ENCODE measurements at places on chromosomes 13 and 19.

DNA sequence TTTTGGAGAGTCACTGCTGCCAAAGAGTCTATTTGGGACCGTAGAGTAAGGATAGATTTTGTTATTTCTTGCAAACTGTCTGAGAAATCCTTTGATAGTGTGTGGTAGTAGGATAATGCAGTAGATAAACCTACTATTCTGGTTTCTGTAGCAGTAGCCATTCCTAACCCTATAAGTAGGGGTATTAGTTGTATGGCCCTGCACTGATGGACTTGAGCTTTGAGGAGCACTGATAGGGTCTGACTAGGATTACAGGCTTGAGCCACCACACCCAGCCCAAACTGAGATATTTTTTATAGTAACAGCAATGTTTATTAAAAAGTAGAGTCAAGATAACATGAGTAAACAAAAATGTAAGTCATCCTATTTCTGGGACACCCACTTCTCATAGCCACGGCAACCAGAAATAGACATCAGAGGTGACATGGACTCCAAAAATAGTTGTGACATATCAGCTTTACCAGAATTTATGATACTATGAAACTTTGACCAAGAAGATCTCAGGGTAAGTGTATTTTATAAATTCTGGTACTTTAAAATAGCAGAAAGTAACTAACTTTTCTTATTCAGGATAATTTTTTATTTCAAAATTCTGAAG, 479.1 kb downstream of the SUCLA2 start:
- no peak for DNase-seq

GRCh38 chr19:52923778-52924593, 758 bp upstream of the ZNF888 start:
- DNase-seq, result no peak

DNA sequence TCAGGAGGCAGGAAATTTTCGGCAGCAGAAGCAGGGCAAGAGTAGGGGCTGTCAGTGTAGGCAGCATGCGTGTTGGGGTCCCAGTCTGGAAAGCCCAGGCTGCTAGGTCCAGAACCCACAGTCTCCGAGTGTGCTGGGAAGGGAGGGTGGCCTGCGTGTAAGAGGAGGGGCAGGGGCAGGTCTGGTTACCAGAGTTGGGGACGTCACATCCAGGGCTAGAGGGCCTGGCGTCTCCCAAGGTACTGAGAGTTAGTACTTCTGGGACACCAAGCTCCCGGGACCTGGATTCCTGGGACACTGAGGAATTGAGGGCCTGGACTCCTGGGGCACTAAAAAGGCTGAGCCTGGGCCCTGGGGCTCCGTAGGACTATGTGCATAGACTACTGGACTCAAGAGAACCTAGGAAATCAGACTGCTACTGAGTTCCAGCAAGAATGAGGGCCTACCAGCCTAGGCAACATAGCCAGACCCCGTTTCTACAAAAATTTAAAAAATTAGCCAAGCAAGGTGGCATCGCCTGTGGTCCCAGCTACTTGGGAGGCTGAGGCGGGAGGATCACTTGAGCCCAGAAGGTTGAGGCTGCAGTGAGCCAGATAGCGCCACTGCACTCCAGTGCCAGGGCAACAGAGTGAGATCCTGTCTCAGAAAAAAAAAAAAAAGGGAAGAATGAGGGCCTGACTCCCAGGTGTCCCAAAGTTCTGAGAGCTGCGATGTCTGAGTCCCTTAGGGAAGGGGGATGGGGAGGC, 2.5 kb downstream of the NFKBID start:
- no peak for DNase-seq

DNA sequence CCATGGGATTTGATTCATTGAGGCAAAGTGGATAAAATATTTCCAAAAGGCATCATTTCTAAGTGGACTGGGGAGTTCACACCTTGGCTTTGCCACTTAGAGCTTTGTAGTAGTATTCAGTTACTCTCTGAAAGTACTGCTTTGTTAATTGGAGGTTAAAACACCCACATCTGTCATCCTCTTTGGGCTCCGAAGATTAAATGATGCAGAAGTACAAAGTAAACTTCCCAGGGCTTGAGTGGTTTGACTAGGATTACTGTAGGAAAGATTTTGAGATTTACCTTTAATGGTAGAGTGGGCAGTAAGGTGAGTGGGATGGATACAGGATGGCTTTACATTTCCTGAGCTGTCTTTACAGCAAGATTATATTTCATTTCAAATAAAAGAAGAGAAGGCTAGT, 42.4 kb downstream of the WASF3 start:
- DNase-seq, result no peak

DNA sequence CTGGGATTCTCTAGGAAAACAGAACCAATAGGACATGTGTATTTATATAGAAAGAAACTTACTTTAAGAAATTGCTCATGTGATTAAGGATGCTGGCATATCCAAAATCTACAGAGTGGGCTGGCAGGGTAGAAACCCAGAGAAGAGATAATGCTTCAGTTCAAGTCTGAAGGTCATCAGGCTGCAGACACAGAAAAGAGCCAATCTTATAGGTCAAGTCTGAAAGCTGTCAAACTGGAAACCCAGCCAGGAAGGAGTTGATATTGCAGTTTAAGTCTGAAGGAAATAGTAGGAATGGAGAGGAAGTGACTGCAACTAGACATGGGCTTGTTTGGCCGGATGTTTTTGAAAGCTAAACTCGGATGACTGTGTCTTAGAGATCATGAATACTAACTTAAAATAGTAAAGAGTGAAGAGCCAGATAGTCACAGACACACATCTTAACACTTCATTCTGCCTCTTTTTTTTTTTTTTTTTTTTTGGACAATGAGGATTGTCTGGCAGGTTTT, 125.3 kb upstream of the GPC6 start:
- no peak for DNase-seq

- DNase-seq, result no peak
These were observed 20.6 kb downstream of the LRRC4B start for GRCh38 chr19:50547385-50548190.

- DNase-seq, result no peak
These were observed 12.2 kb upstream of the SLC7A9 start for GRCh38 chr19:32881766-32882165.

GRCh38 chr13:99501848-99502301, 603 bp downstream of the TM9SF2 start:
- DNase-seq, result peak; percentile 53

DNA sequence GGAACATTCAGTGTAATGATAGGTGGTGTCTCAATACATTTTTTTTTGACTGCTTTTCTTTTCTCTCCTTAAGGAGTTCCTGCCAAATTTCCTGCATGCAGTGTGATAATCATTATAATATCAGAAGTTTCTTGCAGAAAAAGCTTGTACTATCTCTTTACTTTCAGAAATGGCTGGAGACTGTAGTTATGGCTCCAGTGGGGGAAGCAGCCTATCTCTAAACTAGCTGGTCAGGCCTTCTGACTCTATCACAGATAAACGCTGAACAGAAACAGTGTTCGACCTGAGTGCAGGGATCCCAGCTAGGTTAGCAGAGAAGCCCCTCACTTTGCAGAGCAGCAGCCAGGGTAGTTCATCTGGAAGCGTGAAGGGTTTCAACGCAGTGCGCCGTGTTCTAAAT, 1.9 kb downstream of the CCNE1 start:
- no peak for DNase-seq

GRCh38 chr19:47824396-47824795, 2.7 kb downstream of the CRX start:
- DNase-seq, result no peak

- no peak for DNase-seq
These were observed 9.1 kb upstream of the SPACA7 start for GRCh38 chr13:112366907-112367646.

- no peak for DNase-seq
These were observed 118.8 kb downstream of the NUFIP1 start for GRCh38 chr13:44870456-44870929.

- DNase-seq, result no peak
These were observed 607.6 kb downstream of the PCDH17 start for GRCh38 chr13:58238972-58239773.

DNA sequence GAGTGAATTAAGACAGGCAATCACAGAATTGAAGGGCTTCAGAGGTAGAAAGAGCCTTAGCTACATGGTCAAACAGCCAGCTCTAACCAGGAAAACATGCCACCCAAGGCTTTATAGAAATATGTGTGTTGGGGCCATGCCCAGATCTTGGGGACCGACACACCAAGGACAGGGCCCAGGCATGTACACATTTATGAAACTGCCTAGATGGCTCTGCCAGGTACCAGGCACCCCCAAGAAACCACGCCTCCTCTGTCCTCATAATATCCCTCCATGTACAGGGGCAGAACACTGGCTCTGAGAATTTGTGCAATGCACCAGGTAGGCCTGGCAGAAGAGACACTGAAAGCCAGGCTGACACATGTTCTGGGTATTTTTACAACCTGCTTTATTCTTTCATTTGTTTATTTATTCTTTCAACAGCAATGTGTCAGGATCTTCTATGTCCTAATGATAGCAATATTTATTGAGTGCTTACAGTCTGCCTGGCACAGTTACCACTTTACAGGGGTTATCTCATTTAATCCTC, 137.9 kb upstream of the LSM14A start:
- DNase-seq, result no peak

DNA sequence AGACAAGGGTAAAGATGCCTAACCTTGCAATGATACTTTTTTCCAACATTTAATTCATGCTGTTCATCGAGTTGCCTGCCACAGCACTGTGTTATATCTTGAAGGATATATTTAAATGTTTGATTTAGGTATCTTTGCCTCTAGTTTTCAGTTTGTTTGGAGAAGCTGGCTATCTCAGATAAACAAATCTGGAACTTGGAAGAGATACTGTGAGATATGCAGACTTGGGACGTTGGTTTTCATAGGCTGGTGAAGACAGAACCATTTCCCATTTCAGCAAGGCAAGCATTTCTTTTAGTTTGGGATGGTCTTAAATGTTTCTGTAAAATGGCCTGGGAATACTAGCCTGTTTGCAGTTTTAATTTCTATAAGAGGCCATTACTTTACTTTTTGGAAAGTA, 3.3 kb downstream of the RNASEH2B start:
- no peak for DNase-seq

DNA sequence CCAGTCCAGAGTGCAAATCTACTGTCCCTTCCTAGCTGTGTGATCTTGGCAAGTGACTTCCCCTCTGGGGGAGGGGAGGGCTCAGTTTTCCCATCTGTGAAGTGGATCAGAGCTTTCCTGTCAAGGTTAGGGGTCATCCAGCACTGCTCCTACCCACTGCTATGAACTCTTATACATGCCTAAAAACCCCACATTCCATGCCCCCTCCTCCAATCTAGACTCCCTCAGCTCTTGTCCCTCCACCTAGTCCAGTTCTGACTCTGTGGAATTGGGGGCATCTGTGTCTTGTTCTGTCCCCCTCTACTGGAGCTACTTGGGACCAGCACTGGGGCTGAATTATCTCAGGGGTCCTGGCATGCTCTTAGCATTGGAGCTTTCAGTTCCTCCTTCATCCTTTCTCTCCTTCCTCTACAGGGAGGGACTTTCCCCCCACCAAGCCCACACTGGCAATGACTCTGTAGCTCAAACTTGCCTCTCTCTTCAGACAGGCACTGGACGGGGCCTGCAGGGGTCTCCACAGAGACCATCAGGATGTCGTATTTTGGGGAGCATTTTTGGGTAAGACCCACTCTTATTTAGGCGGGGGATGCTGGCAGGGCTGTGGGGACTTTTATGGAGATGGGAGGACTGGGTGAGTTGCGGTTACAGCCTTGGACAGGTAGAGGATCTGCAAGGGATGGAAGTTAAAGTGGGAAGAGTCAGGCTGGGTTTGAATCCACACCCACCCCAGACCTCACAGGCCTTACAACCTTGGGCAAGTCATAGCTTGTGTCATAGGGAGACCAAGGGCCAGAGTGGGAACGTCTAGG, 3.6 kb downstream of the FCHO1 start:
- DNase-seq, result no peak

GRCh38 chr19:7926021-7926726, at the start of gene CTXN1:
TSS of gene CTXN1 (minus strand) at chr19:7926135. CDS start at chr19:7925538, 597 bp downstream.
- DNase-seq, result peak; percentile 65

DNA sequence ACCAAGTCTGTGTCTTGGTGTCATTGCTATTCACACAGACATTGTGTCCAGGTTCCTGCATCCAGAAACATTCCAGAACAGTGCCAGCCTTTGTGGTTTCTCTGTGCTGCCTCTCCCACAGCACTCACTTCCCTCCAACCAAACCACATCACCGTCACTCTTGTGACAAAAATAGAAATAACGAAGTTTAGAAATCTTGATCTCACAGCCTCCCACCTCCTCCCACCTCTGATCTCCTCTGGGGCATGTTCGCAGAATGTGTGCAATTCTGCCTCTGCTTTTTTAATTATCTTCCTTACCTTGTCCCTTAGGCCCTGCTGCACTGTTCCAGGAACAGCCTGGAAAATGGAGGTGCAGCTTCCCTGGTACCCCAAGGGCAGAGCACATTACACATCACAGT, 8.7 kb upstream of the SERPINE3 start:
- no peak for DNase-seq

GRCh38 chr13:41547251-41548000, 90.1 kb downstream of the RGCC start:
- DNase-seq, result peak; percentile 62

DNA sequence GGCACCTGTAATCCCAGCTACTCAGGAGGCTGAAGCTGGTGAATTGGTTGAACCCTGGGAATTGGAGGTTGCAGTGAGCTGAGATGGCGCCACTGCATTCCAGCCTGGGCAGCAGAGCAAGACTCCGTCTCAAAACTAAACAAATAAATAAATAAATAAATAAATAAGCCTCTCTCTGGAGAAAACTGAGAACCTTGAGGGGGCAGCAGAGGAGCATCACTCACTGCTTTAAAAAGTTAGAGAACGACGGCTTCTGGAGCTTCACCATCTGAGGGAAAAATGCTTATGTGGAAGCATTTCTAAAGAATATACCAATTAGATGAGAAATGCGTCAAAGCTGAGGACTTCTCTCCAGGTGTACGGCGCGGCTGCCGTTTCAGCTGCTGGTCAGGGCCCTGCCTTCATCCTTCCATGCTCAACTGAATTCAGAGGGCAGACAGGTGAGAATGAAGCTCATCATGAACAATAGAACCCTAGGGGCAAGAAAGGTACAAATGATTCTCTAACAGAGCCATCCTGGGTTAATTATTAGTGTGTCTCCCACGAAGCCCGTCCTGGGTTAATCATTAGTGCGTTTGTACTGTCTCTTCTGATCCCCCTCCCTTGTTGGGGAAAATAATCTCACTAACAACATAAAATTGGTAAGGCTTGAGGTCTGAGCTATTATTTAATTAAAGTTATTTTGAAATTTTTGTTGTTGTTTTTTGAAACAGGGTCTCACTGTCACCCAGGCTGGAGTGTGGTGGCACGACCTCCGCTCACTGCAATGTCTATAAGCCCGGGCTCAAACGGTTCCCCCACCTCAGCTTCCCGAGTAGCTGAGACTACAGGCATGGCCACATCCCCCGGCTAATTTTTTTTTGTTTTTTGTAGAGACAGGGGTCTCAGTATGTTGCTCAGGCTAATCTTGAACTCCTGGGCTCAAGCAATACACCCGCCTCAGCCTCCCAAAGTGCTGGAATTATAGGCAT, 80.1 kb downstream of the IPO5 start:
- DNase-seq, result peak; percentile 95

GRCh38 chr13:109275852-109276251, 510.5 kb downstream of the IRS2 start:
- DNase-seq, result peak; percentile 76

GRCh38 chr19:32750441-32751055, 31.0 kb downstream of the TDRD12 start:
- no peak for DNase-seq
